NCI-H510A treated with DMSO at 0.1 percent for 48 hours (cell line): ENCODE measurements at places on chromosomes 2 and 18.
A peak's percentile ranks its signal among the peaks of the same experiment; 100 is the strongest.

DNA sequence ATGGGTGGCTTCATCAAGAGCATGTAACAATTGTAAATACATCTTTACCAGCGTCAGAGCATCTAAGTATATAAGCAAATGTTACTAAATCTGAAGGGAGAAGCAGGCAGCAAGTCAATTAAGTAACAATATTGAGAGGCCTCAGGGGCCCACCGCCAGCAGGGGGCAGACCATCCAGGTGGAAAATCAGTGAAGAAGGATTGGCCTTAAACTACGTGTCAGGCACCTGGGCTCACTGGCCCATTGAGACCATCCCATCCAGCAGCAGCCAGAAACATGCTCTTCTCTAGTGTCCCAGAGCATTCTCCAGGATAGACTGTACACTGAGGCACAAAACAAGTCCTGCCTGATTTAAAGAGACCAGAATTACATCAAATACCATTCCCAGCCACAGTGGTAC, 96.2 kb upstream of the SNTG2 start:
- peak; percentile 14 for DNase-seq

DNA sequence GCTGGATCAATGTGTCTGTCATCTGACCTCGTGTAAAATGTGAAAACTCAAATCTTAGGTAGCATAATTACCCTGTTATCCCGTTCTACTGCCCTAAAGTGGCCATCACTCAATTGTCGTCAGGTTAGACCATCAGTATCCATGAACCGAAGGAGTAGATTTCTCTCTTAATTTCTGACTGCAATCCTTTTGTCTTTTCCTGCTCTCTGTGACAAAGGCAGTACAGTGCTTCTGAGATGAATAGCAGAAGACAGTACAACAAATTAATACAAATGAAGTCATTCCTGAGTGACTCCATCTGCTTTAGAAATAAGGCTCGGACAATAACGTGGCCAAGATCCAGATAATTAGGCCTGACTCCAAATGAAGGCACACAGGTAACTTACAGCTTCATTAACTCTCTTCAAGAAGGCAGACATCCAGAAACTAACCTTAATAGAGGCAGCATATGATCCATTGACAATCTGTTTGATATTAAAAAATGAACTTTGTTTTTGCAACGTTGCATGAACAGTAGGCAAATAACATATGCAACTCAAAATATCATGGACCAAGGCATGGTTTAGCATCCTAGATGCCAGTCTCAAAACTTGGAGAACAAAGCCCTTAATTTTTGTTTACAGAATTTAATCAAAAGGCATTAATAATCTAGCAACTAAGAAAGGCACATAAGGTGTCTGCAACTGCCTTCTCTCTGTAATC, 96.7 kb upstream of the CDH20 start:
- no peak for DNase-seq

DNA sequence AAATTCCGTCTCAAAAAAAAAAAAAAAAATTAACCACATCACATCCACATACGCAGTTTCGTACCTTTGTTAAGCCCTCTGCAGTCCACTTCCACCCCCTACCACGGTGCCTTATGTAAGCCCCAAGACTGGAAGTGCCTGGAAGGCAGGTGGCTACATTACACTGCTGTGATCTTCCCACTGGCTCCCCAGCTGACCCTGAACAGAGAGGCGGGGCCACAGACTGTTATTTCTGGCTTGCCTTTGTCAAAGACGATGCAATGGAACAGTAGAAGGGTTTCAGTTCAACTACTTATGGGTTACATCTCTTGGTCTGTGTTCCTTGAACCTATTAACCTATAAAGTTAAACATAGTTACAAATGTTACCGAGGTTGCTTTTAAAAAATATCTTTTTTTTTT, 15.7 kb upstream of the COX7A2L start:
- no peak for DNase-seq

DNA sequence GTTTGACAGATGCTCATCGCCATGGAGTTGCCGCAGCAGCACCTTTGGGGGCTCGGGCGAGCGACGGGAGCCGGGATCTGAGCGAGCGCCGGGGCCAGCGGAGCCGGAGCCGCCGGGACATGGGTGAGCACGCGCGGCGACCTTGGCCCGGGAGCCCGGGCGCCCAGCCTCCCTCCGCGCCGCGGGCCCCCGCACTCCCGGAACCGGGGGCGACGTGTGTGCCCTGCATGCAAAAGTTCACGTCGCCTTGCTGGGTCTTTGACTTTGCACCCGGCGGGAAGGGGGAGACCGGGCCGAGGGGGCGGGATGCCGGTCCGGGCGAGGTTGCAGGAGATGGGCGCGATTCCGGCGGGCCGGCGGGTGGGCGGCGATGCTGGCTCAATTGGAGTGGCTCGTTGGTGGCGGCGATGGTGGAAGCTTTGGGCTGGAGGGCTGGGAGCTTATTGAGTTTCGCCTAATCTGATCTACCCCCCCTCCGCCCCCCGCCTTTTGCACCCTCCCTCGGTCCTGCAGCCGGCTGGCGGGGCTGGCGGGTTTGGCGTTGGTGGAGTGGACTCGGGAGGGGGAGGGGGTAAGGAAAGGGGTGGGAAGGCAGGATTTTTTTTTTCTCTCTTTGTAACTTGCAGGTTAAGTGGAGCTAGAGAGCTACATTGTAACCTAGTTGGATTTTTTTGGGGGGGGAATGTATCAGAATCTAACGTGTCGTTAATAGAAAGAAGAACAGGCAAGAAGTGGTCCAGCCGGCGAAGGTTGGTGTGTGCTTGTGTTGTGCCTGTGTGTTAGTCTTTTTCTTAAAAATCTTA, at the start of gene SETBP1:
Gene SETBP1, plus strand, starts transcription at position 616 of the 803 bp plus-strand sequence. CDS start 20,459 bp downstream, outside the sequence.
- DNase-seq = no peak

DNA sequence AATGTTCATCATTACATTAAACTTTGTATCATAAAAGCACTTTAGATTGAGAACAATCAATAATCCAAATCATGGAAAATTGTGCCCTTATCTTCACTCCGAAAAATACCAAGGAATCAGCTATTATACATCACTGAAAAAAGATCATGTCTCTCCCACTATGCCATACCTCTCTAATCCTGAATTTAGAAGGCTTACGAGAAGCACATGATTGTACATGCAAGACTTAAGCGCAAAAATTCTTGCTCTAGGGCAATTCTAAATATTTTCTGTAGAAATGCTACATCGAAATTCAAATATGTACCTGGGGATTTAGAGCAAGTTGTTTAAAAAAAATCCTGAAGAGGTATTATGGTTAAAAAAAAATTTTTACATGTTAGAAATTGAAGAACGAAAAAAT, 1.3 kb downstream of the CYTIP start:
- no peak for DNase-seq

DNA sequence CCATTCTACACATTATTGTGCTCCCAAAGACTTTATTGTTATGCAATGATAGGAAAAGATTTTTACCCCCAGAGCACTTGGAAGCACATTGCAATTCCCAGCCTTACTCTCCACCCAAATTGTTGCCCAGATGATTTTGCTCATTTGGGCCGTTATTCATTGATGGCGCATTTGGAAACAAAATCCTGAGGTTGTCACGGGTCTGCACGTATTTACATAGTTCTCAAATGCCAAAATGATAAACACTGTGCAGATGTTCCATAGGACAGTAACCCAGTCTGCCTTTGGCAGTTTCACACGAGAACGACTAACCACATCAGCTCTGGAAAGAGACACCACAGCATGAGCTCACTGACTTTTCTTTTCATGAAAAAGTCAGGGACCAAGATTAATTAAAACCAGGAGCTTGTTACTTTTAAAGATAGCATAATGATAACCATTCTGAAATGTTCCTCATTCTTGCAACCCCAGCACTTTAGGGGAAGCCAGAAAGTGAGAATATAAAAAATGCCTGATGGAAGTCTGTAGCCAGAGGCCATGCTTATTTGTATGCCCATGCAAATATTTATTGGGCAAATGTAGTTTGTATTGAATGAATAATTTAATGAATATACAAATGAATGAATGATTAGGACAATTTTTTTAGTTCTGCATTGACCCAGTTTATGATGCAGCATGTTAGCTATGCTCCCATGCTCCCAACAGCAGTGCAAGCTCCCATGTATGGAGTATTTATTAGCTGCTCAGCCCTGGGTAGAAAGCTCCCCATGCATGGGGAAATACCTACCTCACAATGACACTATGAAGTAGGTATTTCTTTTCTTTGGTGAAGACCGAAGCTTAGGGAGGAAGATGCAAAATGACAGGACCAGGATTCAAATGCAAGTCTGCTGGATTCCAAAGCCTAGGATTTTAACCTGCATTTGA, 84.6 kb downstream of the MAIP1 start:
- no peak for DNase-seq

DNA sequence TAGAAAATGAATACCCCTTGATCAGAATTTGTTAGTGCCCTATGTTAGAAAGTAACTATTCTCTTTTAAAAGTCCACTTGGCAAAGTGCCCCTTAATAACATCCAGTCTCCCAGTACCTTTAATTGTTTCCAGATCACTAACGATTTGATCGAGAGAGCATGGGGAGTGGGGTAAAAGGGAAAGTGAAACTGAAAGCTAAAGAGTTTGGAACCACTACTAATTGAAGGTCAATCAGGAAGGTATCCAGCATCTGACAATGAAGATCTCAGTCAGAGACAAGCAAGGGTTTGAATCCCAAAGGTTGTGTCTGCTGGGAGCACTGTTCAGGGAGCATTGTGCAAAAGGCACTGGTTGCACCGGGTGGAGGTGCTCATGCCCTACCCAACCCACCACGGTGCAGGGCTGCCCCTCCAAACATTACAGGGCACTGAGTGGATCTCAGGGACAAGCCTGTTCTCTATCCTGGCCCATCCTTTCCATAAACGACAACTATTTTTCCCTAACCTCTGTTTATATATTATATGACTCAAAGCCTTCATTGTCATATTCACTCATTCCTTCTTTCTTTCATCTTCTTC, 14.6 kb upstream of the RIT2 start:
- DNase-seq = no peak

DNA sequence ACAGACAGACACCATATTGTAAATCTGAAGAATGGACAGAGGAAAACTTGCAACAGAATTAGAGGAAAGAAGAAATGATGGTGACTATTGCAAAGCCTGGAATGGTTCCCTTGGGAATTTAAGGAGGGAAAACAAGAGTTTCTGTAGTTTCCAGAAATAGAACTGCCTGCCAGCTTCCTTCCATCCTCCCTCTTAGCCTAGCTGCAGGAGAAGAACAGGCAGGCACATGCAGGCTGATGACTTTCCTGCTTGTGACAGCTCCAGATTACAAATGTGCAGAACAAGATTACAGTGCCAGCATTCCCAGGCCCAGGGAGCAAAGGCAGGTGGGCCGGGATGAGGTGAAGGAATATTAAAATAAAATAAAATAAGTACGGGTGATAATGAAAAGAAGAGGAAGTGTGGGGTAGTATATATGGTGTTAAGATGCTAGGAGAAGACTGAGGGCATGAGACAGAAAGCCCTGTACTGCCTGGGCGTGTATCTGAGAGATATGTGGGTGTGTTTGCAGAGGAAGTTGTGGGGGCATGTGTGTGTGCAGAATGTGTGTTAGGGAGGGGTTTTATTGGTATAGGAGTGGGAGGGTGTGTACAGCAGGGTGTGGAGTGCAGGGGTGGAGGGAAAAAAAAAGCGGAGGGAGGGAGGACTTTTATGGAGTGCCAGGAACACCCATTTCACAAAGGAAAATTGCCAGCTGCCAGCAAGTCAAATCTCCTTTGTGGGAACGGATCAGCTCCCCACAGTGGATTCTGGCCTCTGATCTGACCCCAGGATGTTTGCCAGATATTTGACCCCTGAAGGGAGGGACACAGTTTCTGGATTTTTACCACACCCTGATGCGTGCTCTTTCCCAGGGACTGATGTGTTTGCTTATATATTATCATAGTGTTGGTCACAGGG, 43.9 kb upstream of the NEMP2 start:
- DNase-seq = peak; percentile 46

DNA sequence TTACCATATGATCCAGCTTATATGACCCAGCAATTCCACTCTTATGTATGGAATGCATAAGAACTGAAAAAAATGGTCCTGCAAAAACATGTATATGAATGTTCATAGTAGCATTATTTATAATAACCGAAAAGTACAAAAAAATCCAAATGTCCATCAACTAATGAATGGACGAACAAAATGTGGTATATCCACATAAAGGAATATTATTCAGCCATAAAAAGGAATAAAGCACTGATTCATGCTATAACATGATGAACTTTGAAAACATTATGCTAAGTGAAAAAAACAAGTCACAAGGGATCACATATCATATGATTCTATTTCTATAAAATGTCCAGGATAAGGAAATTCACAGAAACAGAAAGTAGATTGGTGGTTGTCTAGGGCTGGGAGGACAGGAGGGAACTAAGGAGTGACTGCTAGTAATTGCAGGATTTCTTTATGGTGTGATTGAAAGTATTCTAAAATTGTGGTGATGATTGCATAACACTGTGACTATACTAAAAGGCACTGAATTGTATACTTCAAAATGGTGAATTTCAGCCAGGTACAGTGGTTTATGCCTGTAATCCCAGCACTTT, 10.0 kb upstream of the DIS3L2 start:
- no peak for DNase-seq

DNA sequence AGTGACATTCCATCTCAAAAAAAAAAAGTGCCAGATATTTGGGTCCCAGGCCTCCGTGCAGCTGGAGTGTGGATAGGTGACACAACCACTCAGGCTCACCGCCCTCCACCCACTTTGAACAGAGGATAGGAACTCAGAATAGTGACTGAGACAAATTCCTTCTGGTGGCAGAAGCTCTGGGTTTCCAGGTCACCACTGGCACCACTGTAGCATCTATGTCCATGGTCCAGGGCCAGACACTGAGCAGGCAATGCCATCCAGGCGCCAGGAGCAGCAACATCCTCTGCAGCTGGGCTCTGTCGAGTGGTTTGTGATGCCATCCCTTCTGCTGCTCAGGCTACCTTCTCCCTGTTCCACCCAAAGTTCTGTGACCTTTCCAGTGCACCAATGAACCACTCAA, 81.5 kb upstream of the PTPRM start:
- DNase-seq = no peak

- DNase-seq = no peak
Measured at GRCh38 chr2:209113026-209113425, 310.8 kb upstream of the MAP2 start.

- no peak for DNase-seq
Measured at GRCh38 chr2:109592905-109593304, 20.9 kb downstream of the SEPTIN10 start.

- DNase-seq = no peak
Measured at GRCh38 chr2:105470979-105471378, 72.1 kb upstream of the FHL2 start.

GRCh38 chr2:39379643-39380524, 57.2 kb downstream of the MAP4K3 start:
- peak; percentile 72 for DNase-seq

DNA sequence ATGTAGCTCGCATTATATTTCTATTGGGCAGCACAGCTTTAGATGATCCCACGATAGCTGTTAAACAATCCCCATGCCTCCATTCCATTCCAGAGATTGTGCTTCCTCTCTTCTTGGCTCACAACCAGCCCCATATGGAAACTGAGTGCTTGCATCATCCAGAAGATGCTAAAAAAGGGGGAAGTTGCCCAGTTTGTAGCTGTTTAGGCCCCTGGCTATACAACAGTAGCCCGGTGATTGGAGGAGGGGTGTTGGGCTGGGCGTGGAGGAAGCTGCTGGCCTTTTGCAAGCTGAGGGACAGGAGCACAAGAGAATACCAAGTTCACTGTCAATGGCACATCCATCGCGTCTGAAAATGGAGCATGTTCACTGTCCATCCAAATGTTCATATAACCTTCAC, 360.2 kb downstream of the ALK start:
- DNase-seq = no peak
